ENCODE measurements at places on chromosomes 5 and 9. TPM values are rescaled to one million over a fixed set of nuclear protein-coding genes. Genes with fewer than 3 reads are reported as not detected.

- no peak overlapping the region for H3K27ac ChIP-seq
- H3K4me1 ChIP-seq = no peaks in the 10 kb centered on the region
- no peaks in the 10 kb centered on the region for H3K36me3 ChIP-seq
- no peak for DNase-seq
- peaks cover 3% of the 10 kb centered on the region for H3K27me3 ChIP-seq
Measured at GRCh38 chr5:115459855-115460341, 84.7 kb downstream of the FEM1C start.

DNA sequence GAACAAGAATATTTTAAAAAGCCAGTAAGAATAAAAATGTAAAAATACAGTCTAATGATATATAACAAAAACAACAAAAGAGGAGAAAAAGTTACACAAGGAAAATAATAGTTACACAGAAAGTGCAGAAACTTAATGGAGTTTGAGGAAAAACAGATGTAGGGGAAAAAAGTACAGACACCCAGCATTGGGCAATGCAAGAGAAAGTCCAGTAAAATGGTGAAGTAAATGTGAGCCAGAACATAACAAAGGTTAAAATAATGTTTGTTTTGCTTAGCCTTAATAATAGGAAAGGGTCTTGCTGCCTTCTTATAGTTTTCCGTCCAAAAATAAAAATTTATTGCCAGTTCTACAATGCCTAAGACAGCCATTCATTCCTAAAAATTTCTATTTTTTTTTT lies 364.2 kb downstream of the NNT start:
- DNase-seq = no peak
- no peaks in the 10 kb centered on the region for H3K27me3 ChIP-seq
- no peaks in the 10 kb centered on the region for H3K36me3 ChIP-seq
- no peak overlapping the region for H3K4me3 ChIP-seq

KIF2A gene
- 12.9 TPM for polyA plus RNA-seq

- H3K4me3 ChIP-seq = no peak overlapping the region
- peaks cover 21% of the 10 kb centered on the region for H3K4me1 ChIP-seq
- H3K27me3 ChIP-seq = no peaks in the 10 kb centered on the region
- no peak for DNase-seq
- H3K27ac ChIP-seq = no peak overlapping the region
Measured at GRCh38 chr5:138371454-138371853, 19.0 kb downstream of the KDM3B start.

CA9 gene
- polyA plus RNA-seq = not detected

DNA sequence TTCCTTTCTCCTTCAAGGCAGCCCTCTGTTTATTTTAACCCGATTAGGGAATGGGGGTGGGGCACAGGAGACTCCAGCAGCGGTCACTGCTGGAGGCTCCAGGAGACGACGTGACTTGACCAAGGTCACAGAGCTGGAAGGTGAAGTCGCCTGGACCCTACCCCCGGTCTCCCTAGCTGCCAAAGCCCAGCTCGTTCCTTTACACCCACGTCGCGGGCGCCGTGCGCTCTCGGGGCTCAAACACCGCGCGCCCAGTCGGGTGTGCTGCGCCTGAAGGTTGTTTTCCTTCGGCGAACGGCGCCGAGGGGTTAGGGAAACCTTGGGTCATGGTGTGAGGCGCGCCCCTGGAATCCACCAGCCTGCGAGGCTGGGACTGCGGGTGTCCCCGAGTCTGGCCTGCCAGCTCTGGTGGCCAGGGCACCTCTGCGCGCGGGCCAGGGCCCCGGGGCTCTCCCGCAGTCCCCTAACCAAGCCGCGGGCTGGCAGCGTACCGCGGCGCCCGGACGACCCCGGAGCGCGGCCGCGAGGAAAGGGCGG lies 747 bp upstream of the UNC5A start:
- no peak overlapping the region for H3K27ac ChIP-seq
- peak; percentile 17 for DNase-seq
- H3K36me3 ChIP-seq = no peaks in the 10 kb centered on the region
- peaks cover 15% of the 10 kb centered on the region for H3K4me1 ChIP-seq
- peak overlapping the region; percentile 11 for H3K4me3 ChIP-seq
- no peaks in the 10 kb centered on the region for H3K27me3 ChIP-seq

- no peaks in the 10 kb centered on the region for H3K27me3 ChIP-seq
- no peak for DNase-seq
- no peaks in the 10 kb centered on the region for H3K4me1 ChIP-seq
- H3K27ac ChIP-seq = no peak overlapping the region
Measured at GRCh38 chr5:136020001-136020382, 8.8 kb upstream of the TGFBI start.

GRCh38 chr5:143738417-143739401 lies 73.3 kb upstream of the HMHB1 start:
- H3K27ac ChIP-seq = no peak overlapping the region
- H3K36me3 ChIP-seq = no peaks in the 10 kb centered on the region
- peaks cover 7% of the 10 kb centered on the region for H3K4me1 ChIP-seq
- no peak overlapping the region for H3K4me3 ChIP-seq

DNA sequence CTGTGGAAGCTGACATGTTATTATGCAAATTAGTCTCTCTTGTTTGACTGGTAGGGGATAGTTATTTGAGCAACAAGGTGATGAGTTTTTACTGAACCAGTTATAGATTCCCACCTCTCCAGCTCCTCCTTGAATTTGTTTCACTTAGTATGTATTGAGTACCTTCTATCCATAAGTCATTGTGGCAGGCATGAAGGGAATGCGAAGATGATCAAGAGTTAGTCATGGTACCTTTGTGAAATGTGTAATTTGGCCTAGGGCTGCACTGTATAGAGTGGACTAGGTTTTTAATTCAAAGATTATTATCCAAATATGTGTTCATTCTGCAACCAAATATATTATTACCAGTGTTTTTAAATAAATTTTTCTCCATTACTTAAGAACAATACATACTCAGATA lies 110.1 kb downstream of the HACD4 start:
- no peak overlapping the region for H3K4me3 ChIP-seq
- no peaks in the 10 kb centered on the region for H3K36me3 ChIP-seq

- no peaks in the 10 kb centered on the region for H3K36me3 ChIP-seq
- no peak overlapping the region for H3K4me3 ChIP-seq
- H3K27ac ChIP-seq = no peak overlapping the region
- H3K4me1 ChIP-seq = no peaks in the 10 kb centered on the region
- DNase-seq = no peak
- no peaks in the 10 kb centered on the region for H3K27me3 ChIP-seq
Measured at GRCh38 chr9:23413541-23413940, 412.5 kb downstream of the ELAVL2 start.
